ENCODE measurements at places on chromosomes 11 and 22. TPM values are rescaled to one million over a fixed set of nuclear protein-coding genes. Genes with fewer than 3 reads are reported as not detected.
A peak's percentile ranks its signal among the peaks of the same experiment; 100 is the strongest.

GAB4 gene
- total RNA-seq = not detected

PRR33 gene
- total RNA-seq = not detected

- H3K27ac ChIP-seq = no peak overlapping the region
- no peak for DNase-seq
- no peak overlapping the region for H3K4me3 ChIP-seq
- H3K36me3 ChIP-seq = peaks cover 45% of the 10 kb centered on the region
Measured at GRCh38 chr22:40404251-40405177, 34.1 kb downstream of the SGSM3 start.

GRCh38 chr11:17720796-17721171 lies 1.4 kb downstream of the MYOD1 start:
- H3K27ac ChIP-seq = no peak overlapping the region
- H3K4me1 ChIP-seq = no peaks in the 10 kb centered on the region
- no peaks in the 10 kb centered on the region for H3K36me3 ChIP-seq
- peaks cover 42% of the 10 kb centered on the region for H3K27me3 ChIP-seq

- no peak for DNase-seq
- no peak overlapping the region for H3K4me3 ChIP-seq
- no peak overlapping the region for H3K27ac ChIP-seq
- H3K36me3 ChIP-seq = no peaks in the 10 kb centered on the region
- no peaks in the 10 kb centered on the region for H3K4me1 ChIP-seq
Measured at GRCh38 chr11:110165039-110165925, 72.1 kb downstream of the ZC3H12C start.

DNA sequence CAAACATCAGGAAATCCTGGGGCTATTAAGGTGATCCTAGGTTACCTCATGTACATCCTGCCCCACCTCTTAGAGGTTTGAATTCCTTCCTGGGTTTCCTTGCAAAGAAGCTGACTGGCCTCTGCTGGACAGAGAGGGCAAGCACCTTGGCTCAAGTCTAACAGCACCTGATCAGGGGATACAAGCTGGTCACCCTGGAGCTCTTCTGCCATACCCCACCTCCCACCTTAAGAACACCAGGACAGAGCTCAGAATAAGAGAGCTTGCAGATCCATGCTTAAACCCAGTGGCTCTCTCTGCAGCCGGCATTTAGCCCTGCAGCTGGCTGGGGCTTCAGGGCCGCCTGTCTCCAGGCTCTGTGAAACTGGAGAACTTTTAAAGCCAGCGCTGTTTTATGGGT lies 386.6 kb upstream of the NARS2 start:
- H3K36me3 ChIP-seq = no peaks in the 10 kb centered on the region
- H3K4me3 ChIP-seq = no peak overlapping the region
- peak; percentile 62 for DNase-seq
- H3K4me1 ChIP-seq = peaks cover 8% of the 10 kb centered on the region
- no peak overlapping the region for H3K27ac ChIP-seq

DNA sequence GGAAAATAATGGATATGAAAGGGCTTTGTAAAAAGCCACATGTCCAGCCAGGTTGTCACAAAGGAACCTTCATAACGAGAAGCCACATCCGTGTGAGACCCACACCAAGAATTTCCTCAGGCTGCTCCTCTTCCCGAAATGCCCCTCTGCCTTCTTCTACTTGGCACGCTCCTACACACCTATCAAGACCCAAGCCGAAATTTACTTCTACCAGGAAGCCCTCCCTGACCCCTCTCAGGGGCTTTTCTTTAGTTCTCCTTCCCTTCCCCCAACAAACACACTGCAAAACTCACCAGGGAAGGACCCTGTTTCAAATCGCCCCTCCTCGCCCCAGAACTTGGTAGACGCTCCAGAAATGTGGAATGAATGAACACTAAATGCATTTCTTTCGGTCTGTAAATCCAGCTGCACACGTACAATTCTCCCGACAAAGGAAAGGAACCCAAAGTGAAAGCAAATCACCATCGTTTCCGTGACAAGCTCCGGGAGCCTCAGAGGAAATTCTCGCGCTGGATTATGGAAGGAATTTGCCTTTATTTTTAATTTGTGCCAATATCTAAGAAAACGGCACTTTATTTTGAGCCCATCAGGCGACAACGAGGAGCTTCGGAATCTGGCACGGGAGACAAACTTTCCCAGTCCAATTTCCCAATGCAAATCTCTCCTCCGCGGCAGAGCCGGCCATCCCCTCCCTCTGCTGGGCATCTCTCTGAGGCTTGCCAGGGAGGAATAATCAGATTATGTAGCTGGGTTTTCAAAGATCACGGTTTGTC lies 13.2 kb upstream of the SHISAL1 start:
- no peak overlapping the region for H3K27ac ChIP-seq
- peak overlapping the region; percentile 37 for H3K4me3 ChIP-seq
- H3K27me3 ChIP-seq = peaks cover 83% of the 10 kb centered on the region
- no peaks in the 10 kb centered on the region for H3K4me1 ChIP-seq

DNA sequence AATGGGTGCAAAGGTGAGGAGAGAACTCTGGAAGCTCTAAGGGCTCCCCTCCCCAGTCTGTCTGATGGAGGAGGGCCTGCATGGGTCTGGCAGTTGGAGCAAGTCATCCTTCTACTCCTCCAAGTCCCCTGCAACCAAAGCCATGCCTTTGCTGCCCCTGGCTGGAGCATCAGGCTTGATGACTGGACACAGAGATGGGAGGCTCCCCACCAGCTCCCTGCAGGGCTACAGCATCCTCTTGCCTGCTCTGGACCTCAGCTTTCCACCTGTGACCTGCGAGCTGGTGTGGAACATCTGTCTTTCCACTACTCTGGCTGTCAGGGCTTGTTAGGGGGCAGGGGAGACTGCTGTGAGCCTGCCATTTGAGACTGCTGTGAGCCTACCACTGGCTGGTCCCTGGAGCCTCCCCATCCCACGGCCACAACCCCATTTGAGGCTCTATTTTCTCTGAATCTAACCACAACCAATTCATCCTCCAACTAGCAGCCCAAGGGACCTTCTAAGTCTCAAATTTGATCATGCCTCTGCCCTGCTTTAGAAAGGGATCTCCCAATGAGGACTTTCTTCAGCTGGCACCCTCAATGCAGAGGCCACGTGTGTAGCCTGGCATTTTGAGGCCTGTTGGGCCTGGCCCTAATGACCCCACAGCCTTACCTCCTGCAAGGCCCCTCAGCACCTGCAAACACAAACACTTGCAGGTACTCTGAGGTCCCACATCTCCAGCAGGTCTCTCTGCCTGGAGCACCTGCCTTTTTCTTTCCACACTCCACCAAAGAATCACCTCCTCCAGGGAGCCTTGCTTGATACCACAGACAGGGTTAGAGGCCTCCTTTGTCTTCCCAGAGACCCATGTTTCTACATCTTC lies 9.9 kb downstream of the P2RY6 start:
- peaks cover 27% of the 10 kb centered on the region for H3K27me3 ChIP-seq
- DNase-seq = no peak
- no peaks in the 10 kb centered on the region for H3K4me1 ChIP-seq
- no peaks in the 10 kb centered on the region for H3K36me3 ChIP-seq

All from Calu3 (cell line).